ENCODE measurements at places on chromosomes 5 and 9.

- H3K36me3 ChIP-seq = no peaks in the 10 kb centered on the region
- H3K4me3 ChIP-seq = no peak overlapping the region
- no peak for DNase-seq
- H3K27me3 ChIP-seq = no peaks in the 10 kb centered on the region
- no peak overlapping the region for H3K27ac ChIP-seq
These were observed 8.5 kb downstream of the DOCK8 start for GRCh38 chr9:223152-223551.

- no peak overlapping the region for H3K4me3 ChIP-seq
- peak; percentile 52 for DNase-seq
- no peaks in the 10 kb centered on the region for H3K4me1 ChIP-seq
- H3K36me3 ChIP-seq = peaks cover 2% of the 10 kb centered on the region
- no peak overlapping the region for H3K27ac ChIP-seq
- peaks cover 90% of the 10 kb centered on the region for H3K27me3 ChIP-seq
These were observed 74.6 kb upstream of the CPLX2 start for GRCh38 chr5:175796536-175797499.

DNA sequence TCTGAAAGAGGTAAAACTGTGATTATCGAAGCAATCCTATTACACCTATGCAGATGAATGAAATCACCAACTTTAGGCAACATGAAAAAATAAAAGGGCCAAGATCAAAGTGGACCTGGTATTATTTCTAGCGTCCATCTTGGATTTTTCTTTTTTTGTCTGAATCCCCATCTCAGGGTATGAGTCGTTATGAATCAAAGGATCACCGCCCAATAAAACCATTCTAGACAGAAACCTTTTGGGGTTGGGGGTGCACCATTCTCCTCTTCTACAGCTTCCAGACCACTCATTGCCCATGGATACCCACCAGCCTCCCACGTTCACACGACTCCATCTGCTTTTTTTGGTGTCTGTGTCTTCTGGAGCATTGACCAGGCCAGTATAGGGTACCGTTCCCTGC is 33.4 kb downstream of the MAP1B start:
- DNase-seq = no peak
- no peak overlapping the region for H3K4me3 ChIP-seq
- no peak overlapping the region for H3K27ac ChIP-seq
- H3K36me3 ChIP-seq = no peaks in the 10 kb centered on the region

DNA sequence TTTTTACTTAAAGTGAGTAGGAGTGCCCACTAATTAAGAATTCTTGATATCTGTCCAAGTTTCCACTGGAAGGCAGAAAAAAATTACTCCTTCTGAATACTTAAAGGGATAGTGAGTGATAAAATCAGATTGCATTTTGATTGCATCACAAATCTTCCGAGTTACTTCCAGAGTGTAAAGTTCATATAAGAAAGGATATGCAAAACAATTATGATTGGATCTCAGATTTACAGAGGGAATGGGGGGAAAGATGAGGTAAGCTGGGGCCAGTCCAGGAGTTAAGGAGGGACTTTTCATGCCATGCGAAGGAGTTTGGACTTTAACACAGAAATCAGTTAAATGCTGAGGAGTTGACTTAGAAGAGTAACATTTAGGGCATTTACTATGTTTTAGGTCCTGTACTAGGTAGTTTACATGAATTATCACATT is 9.3 kb upstream of the RNF145 start:
- H3K36me3 ChIP-seq = no peaks in the 10 kb centered on the region
- H3K27me3 ChIP-seq = no peaks in the 10 kb centered on the region
- no peak for DNase-seq
- H3K27ac ChIP-seq = no peak overlapping the region
- no peak overlapping the region for H3K4me3 ChIP-seq

- H3K27ac ChIP-seq = no peak overlapping the region
- H3K4me1 ChIP-seq = peaks cover 5% of the 10 kb centered on the region
- no peak overlapping the region for H3K4me3 ChIP-seq
- H3K36me3 ChIP-seq = no peaks in the 10 kb centered on the region
- no peak for DNase-seq
These were observed 13.6 kb upstream of the MTMR12 start for GRCh38 chr5:32326216-32326772.

GRCh38 chr5:15001517-15001916 is 129.9 kb upstream of the ANKH start:
- H3K4me1 ChIP-seq = no peaks in the 10 kb centered on the region
- H3K27ac ChIP-seq = no peak overlapping the region
- H3K27me3 ChIP-seq = peaks cover 63% of the 10 kb centered on the region
- H3K4me3 ChIP-seq = no peak overlapping the region
- H3K36me3 ChIP-seq = no peaks in the 10 kb centered on the region
- DNase-seq = no peak

GRCh38 chr9:89969881-89970639 is 365.2 kb downstream of the GADD45G start:
- no peak overlapping the region for H3K27ac ChIP-seq
- H3K27me3 ChIP-seq = no peaks in the 10 kb centered on the region
- no peaks in the 10 kb centered on the region for H3K36me3 ChIP-seq
- DNase-seq = no peak

DNA sequence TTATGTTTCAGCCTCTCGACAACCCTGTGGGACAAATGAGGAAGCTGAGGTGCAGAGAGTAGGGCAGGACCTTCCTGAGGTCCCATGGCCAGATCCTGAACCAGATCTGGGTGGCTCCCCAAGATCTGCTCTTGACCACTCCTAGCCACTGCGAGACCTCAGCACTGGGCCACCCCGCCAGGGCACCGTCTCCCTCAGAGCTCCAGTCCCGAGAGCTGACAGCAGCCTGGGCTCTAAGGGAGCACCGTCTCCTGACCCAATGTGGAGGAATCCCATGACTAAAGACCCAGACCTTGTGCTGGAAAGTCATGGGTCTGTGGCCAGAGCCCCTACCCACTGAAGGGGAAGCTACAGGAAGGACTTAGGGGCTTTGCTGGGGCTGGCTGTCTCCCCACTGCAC is 4.5 kb upstream of the LMX1B start:
- peaks cover 80% of the 10 kb centered on the region for H3K27me3 ChIP-seq
- no peak for DNase-seq
- H3K4me3 ChIP-seq = no peak overlapping the region
- no peak overlapping the region for H3K27ac ChIP-seq
- peaks cover 3% of the 10 kb centered on the region for H3K36me3 ChIP-seq

DNA sequence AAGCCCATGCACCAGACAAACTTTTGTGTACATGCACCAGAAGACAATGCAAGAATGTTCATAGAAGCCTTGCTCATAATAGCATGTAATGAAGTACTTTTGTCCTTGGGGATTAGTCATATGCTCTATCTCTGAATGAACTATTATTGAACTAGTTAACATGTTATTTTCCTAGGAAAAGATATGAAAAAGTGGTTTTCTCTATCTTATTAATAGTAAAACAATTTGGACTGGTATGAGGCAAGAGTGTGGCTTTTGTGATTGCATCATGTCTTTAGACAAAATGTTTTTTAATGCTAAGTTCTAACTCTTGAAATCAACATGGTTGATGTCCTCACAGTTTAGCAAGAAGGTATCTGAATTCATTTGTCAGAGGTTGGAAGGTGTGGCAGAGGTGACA is 55.7 kb upstream of the SPDL1 start:
- H3K27ac ChIP-seq = no peak overlapping the region
- H3K4me3 ChIP-seq = no peak overlapping the region
- DNase-seq = no peak

DNA sequence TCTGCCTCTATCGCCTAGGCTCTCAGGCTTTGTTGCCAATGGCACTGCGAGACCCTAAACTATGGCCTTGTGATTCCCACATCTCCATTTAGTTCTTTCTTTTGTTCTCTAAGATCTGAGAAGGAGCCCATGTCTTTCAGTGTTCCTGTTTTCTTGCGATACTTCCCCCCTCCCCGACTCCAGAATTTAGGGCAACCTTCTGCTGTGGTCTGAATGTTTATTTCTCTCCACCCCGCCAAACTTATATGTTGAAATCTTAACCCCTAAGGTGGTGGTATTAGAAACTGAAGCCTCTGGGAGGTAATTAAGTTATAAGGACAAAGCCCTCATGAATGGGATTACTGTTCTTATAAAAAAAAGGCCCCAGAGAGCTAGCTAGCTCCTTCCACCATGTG is 6.4 kb downstream of the TMC1 start:
- H3K36me3 ChIP-seq = peaks cover 1% of the 10 kb centered on the region
- DNase-seq = no peak
- H3K27ac ChIP-seq = peak overlapping the region; percentile 90
- no peaks in the 10 kb centered on the region for H3K27me3 ChIP-seq
- peak overlapping the region; percentile 69 for H3K4me3 ChIP-seq

DNA sequence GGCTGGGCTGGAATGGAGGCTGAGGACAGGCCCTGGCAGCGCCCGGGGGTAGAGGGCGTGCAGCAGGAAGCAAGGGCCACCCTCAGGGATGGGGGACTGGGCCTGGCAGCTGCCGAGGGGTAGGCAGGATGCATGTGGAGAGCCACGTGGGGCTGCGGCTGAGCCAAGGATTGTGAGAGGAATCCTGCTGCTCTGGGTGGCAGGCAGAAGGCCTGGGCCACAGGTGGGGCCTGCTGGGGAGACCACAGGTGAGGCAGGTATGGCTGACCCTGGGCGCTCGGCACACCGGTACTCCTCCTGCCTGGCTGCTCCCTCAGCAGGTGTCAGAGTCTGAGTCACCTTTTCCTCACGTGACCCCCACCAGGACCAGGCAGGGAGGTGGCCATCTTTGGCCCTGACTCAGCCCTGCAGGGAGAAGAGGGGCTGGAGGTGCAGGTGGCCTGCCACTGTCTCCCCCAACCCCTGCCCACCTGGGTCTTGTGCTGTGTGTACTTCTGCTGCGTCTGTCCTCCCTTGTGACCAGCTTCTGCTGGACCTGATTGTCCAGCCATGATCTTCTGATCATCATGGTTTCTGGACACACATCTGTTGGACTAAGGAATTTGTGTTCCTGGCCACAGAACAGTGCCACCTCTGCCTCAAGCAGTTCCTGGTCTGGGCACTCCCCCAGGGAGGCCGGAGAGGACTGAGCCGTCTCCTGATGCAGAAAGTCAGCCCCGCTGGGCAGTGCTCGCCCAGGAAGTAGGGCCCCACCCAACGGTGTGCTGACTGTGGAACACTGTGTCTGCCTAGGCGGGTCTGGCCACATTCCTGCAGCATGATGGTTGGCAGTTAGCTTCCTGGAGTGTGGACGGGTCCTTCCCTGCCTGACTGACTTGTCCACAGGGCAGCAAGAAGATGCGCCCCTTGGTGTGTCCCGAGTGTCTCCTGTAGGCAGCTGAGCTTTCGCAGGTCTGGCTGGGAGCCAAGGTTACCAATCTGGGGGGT is 6.4 kb downstream of the ARRDC1 start:
- no peak overlapping the region for H3K4me3 ChIP-seq
- peaks cover 18% of the 10 kb centered on the region for H3K4me1 ChIP-seq
- no peak for DNase-seq
- no peaks in the 10 kb centered on the region for H3K27me3 ChIP-seq
- peaks cover 18% of the 10 kb centered on the region for H3K36me3 ChIP-seq

- DNase-seq = no peak
- H3K27me3 ChIP-seq = no peaks in the 10 kb centered on the region
- no peaks in the 10 kb centered on the region for H3K4me1 ChIP-seq
- H3K4me3 ChIP-seq = no peak overlapping the region
These were observed 250.5 kb downstream of the KCNN2 start for GRCh38 chr5:114612406-114612805.

- H3K4me1 ChIP-seq = peaks cover 14% of the 10 kb centered on the region
- no peak overlapping the region for H3K4me3 ChIP-seq
- DNase-seq = no peak
- peaks cover 2% of the 10 kb centered on the region for H3K36me3 ChIP-seq
- H3K27ac ChIP-seq = no peak overlapping the region
These were observed 27.6 kb upstream of the HMCN2 start for GRCh38 chr9:130237763-130238524.

GRCh38 chr9:70081120-70081495 is 37.5 kb downstream of the MAMDC2 start:
- no peak overlapping the region for H3K27ac ChIP-seq
- no peak for DNase-seq
- no peaks in the 10 kb centered on the region for H3K4me1 ChIP-seq
- H3K36me3 ChIP-seq = no peaks in the 10 kb centered on the region
- H3K4me3 ChIP-seq = no peak overlapping the region

DNA sequence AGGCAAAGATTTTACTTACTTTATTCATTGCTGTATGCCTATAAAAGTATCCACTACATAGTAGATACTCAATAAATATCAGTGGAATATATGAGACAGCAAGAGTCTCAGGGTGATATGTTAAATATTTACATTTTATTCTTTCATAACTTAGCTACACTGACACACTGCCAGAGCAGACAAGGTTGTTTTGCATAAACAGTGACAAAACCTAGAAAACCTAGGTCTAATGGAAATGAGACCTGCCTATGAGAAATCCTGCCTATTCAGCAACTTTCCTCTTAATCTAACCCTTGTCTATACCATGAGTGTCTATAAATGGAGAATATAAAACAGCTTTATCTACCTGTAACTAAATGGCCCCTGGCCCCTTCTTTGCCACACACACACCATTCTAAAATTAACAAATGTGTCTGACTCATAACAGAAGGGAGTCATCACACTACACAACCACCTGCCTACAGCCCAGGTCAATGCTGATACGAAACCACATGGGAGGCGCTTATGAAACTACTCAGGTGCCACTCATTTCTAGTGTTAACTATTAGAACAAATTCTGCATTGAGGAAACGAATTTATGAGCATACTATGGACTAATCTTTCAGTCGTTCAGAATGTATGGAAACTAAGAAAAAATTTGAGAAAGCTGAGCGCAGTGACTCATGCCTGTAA is 60.3 kb downstream of the UBAP2 start:
- H3K36me3 ChIP-seq = peaks cover 34% of the 10 kb centered on the region
- H3K4me3 ChIP-seq = no peak overlapping the region
- no peak for DNase-seq
- peaks cover 4% of the 10 kb centered on the region for H3K4me1 ChIP-seq
- peak overlapping the region; percentile 69 for H3K27ac ChIP-seq

- H3K27ac ChIP-seq = no peak overlapping the region
- H3K36me3 ChIP-seq = no peaks in the 10 kb centered on the region
- H3K27me3 ChIP-seq = no peaks in the 10 kb centered on the region
- H3K4me3 ChIP-seq = no peak overlapping the region
- no peak for DNase-seq
- no peaks in the 10 kb centered on the region for H3K4me1 ChIP-seq
These were observed 111.7 kb downstream of the PCSK1 start for GRCh38 chr5:96321345-96321744.

- no peaks in the 10 kb centered on the region for H3K27me3 ChIP-seq
- H3K4me3 ChIP-seq = no peak overlapping the region
- peaks cover 90% of the 10 kb centered on the region for H3K4me1 ChIP-seq
These were observed 44.6 kb downstream of the IRF1 start for GRCh38 chr5:132445930-132446329.
